ENCODE measurements at places on chromosomes 7 and 10. TPM values are rescaled to one million over a fixed set of nuclear protein-coding genes. Genes with fewer than 3 reads are reported as not detected.
A peak's percentile ranks its signal among the peaks of the same experiment; 100 is the strongest.

The GNAT3 gene
- polyA plus RNA-seq, result not detected

The CCDC172 gene
- polyA plus RNA-seq, result not detected

DNA sequence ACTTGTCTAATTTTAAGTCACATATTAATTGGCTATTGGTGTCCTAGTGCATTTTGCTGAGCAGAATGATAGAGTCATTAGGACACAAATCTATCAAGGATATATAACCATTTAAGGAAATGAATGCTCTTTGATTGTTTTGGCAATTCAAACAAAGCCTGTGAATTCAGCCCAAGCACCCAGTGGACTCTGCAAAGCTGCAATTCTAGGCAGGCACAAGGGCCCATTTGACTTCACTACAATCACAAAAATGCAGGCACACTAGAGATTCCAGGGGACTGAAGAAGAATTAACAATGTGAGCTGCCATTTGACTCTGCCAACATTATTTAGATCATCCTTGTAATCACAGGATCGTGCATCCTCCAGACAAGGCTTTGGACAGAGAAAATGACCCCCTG lies 544.2 kb upstream of the PHF14 start:
- no peak for DNase-seq

DNA sequence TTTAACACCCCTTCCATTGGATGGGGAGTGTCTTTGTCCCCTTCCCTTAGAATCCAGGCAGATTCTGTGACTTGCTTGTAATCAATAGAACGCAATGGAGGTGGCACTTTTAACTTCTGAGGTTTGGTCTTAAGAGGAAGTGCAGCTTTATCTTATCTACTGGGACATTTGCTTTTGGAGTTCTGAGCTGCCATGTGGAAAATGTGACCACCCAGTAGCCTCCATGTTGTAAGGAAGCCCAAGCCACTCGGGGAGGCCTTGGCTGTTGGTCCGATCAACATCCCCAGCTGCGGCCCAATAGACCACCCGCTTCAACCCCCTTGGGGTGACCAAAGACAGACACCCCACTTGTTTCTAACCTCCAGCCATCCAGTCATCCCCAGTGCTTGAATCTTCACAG lies 86.3 kb upstream of the FAM171A1 start:
- DNase-seq, result no peak

- no peak for DNase-seq
These were observed 86.6 kb upstream of the C7orf33 start for GRCh38 chr7:148503900-148504487.

The MAGI2 gene
- polyA plus RNA-seq, result 3.7 TPM

DNA sequence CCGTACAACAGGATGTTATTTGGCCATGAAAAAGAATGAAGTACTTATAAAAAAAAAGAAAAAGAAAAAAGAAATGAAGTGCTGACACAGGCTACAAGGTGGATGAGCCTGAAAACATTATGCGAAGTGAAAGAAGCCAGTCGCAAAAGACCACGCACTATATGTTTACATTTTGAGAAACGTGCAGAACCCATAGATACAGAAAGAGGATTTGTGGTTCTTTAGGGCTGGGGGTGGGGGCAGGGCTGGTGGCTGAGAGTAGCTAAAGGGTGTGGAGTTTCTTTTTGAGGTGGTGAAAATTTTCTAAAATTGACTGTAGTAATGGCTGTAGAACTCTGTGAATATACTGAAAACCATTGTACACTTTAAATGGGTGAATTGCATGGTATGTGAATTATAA lies 86.0 kb upstream of the FAM20C start:
- no peak for DNase-seq

The HSPA12A gene
- 5.2 TPM for polyA plus RNA-seq

DNA sequence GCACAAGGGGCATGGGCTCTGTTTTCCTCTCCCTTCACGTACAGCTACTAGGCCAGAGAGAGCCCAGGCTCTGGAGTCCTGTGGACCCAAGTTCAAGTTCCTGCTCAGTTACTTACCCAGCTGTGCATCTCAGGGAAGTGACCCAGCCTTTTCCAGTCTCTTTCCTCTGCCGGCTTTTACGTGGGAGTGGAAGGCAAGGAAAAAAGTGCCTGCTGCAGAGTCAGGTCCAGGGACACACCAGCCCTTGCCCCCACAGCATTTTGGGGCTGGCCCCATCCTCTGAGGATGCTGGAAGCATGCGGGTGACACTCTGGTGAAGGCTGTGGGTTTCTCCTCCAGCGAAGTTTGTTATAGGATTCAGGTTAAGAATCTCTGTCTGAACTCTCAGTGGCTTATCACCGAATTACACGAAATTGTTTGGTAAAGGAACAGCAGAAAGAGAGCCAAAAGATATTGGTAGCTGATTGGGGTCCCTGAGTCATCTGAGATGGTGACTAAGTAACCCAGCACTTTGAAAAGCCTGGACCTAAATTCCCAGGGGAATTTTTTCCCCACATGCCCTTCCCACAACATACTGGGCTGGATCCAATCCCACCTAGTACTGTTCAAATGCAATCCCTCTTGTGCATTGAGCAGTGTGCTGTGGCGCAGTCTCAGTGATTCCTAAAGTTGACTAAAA lies 424.3 kb downstream of the RPS24 start:
- no peak for DNase-seq

The HOXA1 gene
- polyA plus RNA-seq, result 0.59 TPM

GRCh38 chr7:2948749-2949148 lies 94.9 kb downstream of the CARD11 start:
- no peak for DNase-seq

- no peak for DNase-seq
These were observed 46.3 kb upstream of the ZNF365 start for GRCh38 chr10:62327885-62328284.

DNA sequence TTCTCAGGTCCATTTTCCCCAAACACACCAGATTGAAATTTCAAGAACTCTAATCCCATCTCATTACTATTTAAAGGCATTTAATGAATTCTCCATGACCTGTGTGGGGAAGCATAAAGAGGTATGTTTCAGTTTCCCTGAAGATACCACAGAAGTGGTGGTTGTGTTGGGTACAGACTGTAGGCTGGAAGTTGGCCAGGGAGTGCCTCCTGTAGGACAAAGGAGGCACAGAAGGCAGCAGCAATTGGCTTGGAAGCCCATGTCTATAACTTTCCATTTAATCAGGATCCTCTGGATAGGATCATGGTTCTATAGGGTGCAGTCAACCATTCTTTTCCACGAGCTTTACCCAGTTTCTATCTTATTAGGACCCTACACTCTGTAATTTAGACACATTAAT lies 8.6 kb upstream of the BET1 start:
- no peak for DNase-seq

The PRSS58 gene
- not detected for polyA plus RNA-seq

DNA sequence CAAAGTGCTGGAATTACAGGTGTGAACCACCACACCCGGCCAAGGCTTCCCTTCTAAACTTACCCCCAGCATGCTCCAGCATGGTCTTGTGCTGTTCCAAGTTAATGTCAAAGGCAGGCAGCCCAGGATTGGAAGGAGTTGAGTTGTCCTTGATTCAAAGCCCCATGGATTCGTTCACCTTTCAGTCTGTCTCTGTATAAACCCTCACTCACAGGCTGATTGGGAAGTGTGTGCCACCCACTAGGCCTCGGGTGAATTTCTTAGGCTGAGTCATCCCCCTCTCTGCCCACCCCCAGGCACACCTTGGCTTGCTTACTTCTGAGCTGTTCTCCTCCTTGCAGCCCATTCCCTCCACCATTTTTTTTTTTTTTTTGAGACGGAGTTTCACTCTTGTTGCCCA lies 13.3 kb upstream of the PRDX3 start:
- peak; percentile 25 for DNase-seq

DNA sequence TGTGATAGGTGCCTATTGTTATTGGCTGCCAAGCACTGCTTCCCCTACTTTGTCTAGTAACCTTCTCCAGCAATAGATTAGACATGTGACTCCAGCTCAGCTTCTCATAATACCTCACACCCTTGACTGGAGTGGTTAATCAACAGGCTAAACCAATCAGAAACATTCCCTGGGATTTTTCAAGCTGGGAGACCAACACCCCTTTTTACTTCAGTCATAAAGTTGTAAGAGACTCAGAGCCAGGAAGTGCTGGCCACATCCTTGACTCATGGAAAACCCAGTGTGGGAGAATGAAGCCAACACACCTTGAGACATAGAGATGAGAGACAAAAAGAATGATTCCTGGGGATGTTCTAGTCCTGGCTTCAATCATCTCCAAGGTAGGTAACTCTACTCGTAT lies 62.6 kb upstream of the HECTD2 start:
- DNase-seq, result no peak

The BRI3 gene
- polyA plus RNA-seq, result 295 TPM

GRCh38 chr10:132959559-132959961 lies 17.2 kb upstream of the CFAP46 start:
- DNase-seq, result no peak

The TBC1D12 gene
- 6.6 TPM for polyA plus RNA-seq

The ZNF727 gene
- polyA plus RNA-seq, result not detected

The KCP gene
- polyA plus RNA-seq, result 0.15 TPM

- DNase-seq, result no peak
These were observed 58.2 kb downstream of the TMEM270 start for GRCh38 chr7:73918926-73919693.

The IRF5 gene
- polyA plus RNA-seq, result 4.0 TPM

- DNase-seq, result no peak
These were observed 148.4 kb downstream of the MDFIC start for GRCh38 chr7:115070311-115070710.

- no peak for DNase-seq
These were observed 20.1 kb downstream of the NPS start for GRCh38 chr10:127569210-127569609.

DNA sequence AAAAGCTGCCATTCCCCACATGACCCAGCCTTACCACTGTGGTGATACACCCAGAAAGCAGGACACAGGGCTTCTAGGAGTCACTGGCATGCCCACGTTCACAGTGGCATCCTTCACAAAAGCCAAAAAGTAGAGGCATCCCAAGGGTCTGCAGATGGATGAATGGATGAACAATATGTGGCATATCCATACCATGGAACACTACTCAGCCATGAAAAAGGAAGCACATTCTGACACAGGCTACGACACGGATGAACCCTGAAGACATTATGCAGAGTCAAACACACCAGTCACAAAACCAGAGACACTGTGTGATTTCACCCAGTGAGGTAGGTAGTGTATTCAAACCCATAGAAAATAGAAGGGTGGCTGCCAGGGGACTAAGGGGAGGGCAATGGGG lies 104.7 kb upstream of the DDC start:
- no peak for DNase-seq

The PSPH gene
- polyA plus RNA-seq, result 7.4 TPM

DNA sequence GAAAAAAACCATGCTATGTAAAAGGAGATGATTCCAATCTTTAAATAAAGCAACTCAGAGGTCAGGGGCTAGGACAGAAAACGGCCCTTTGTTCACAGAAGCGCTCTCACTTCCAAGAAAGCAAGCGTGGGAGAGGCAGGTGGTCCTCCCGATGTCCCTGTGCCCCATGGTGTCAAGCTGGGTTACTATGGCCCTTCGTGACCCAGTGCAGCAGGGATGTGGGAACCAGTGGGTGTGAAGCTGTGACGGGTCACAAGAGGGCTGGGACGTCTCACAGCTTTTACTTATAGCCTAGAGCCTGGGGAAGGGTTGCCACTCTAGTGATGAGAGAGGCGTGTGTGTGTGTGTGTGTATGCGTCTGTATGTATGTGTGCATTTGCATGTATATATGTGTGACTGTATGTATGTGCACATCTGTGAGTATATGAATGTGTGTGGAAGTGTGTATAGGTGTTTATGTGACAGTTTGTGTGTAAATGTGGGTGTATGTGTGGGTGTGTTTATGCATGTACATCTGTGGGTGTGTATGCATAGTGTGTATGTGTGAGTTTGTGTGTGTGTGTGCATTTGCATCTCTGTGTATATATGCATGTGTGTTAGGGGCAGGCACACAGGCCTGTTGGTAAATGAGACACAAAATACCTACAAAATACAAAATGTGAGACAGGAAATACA lies 25.2 kb downstream of the HTRA1 start:
- DNase-seq, result no peak

GRCh38 chr10:122085423-122085911 lies 96.5 kb downstream of the TACC2 start:
- DNase-seq, result no peak

GRCh38 chr10:84166620-84167288 lies 6.8 kb upstream of the GPR15LG start:
- no peak for DNase-seq

- peak; percentile 9 for DNase-seq
These were observed 7.8 kb downstream of the PDIA4 start for GRCh38 chr7:149020483-149020882.

DNA sequence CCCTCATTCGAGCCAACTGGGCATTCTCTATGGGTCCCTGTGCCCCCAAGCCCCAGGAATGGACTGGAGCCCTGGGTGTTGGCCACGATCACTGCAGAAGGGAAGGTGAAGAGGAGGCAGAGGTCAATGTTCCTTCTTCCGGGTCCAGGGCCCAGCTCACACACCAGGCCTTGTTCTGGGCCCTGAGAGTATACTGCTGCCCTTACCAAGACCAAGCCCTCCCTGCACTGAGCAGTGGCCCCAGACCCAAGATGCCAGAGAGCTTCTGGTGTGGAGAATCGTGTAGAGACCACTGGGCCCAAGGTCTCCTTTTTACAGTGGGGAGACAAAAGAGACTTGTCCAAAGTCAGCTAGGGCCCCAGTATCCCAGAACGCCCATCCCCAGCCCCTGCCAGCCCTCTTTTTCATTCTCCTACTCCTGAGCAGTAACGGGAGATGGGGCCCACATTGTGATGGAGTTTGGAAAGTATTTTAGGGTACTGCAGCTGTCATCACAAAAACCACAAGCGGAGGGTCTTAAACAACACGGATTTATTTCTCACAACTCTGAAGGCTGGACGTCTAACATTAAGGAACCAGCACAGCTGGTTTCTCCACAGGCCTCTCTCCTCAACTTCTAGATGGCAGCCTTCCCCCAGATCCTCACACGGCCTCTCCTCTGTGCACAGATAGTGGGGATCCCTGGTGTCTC lies 79.4 kb downstream of the PDGFA start:
- DNase-seq, result no peak

The C10orf67 gene
- not detected for polyA plus RNA-seq

- DNase-seq, result no peak
These were observed 10.5 kb upstream of the TRIM24 start for GRCh38 chr7:138449580-138449979.

- DNase-seq, result no peak
These were observed 91.3 kb downstream of the KIAA1549 start for GRCh38 chr7:138889582-138890498.

DNA sequence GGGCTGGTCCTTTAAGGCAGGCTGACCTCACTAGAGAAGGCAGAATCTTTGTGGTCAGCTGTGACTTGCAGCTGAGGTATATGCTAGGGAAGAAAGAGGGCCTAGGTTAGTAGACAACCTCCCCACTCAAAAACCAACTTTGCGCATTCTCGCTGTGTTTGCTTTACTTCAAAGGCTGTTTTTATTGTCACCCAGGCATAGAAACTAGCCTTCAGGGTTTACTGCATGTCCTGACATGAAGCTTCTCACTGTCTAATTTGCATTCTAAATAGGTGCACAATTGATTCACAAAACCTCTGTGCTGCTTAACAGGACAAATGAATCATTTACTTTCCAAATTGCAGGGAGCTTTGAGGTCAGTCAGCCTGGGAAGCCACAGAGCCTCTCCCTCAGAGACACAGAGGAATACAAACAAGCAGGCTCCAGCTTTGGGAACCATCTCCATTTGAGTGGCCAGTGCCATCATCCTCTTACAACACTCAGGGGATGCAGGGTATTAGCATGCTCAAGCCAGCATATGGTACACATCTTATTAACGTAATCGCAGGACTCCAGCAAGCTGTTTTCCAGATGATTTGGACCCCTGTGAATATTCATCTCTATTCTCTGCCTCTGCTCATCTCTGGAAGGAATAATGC lies 596.4 kb upstream of the GHITM start:
- DNase-seq, result no peak
